ENCODE measurements at places on chromosomes 7 and 10. TPM values are rescaled to one million over a fixed set of nuclear protein-coding genes. Genes with fewer than 3 reads are reported as not detected.

- H3K4me3 ChIP-seq: no peak overlapping the region
- no peak overlapping the region for H3K27ac ChIP-seq
- H3K27me3 ChIP-seq: no peaks in the 10 kb centered on the region
- H3K36me3 ChIP-seq: no peaks in the 10 kb centered on the region
- no peaks in the 10 kb centered on the region for H3K4me1 ChIP-seq
Observed at GRCh38 chr10:2798336-2799022, 268.9 kb upstream of the PFKP start.

Gene IPMK
- 2.8 TPM for total RNA-seq

GRCh38 chr7:44881610-44882009, 3.7 kb downstream of the PURB start:
- peaks cover 15% of the 10 kb centered on the region for H3K4me1 ChIP-seq
- H3K27me3 ChIP-seq: no peaks in the 10 kb centered on the region
- DNase-seq: no peak
- peaks cover 3% of the 10 kb centered on the region for H3K36me3 ChIP-seq
- no peak overlapping the region for H3K27ac ChIP-seq
- H3K4me3 ChIP-seq: peak overlapping the region; percentile 97

DNA sequence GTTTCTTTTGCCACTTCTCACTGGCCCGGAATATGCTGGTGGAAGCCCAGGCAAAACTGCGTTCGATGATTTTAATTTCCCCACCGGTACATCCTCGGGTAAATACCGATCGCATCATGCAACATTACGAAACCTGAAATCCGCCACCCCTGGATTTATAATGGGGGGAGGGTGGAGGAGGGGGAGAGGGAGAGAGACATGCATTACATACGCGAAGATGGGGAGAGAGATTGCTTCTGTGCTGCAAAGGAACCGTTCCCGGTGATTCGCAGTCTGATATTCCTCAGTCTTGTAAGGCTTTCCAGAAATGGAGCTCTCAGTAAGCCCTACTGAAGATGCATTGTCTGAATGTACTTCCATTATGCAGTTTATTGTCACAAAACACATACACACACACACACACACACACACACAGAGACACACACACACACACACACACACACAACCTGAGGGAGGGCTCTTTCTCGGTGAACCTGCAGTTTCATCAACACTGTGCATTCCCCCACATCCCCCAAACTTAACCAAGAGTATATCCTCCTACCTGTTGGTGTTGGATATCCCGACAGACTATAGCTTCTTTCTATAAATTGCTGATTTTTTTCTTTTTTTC, 741 bp downstream of the GPR85 start:
- H3K36me3 ChIP-seq: no peaks in the 10 kb centered on the region
- no peaks in the 10 kb centered on the region for H3K27me3 ChIP-seq

Gene SPDYE6
- not detected for total RNA-seq

- no peaks in the 10 kb centered on the region for H3K4me1 ChIP-seq
- no peak for DNase-seq
- no peak overlapping the region for H3K27ac ChIP-seq
- no peaks in the 10 kb centered on the region for H3K36me3 ChIP-seq
- peak overlapping the region; percentile 41 for H3K4me3 ChIP-seq
- H3K27me3 ChIP-seq: peaks cover 45% of the 10 kb centered on the region
Observed at GRCh38 chr7:122311734-122312450, 7.3 kb upstream of the FEZF1 start.

All from ascending aorta (tissue), 2 donors.